T-cell (primary cell): ENCODE measurements at places on chromosomes 3 and 15.

DNA sequence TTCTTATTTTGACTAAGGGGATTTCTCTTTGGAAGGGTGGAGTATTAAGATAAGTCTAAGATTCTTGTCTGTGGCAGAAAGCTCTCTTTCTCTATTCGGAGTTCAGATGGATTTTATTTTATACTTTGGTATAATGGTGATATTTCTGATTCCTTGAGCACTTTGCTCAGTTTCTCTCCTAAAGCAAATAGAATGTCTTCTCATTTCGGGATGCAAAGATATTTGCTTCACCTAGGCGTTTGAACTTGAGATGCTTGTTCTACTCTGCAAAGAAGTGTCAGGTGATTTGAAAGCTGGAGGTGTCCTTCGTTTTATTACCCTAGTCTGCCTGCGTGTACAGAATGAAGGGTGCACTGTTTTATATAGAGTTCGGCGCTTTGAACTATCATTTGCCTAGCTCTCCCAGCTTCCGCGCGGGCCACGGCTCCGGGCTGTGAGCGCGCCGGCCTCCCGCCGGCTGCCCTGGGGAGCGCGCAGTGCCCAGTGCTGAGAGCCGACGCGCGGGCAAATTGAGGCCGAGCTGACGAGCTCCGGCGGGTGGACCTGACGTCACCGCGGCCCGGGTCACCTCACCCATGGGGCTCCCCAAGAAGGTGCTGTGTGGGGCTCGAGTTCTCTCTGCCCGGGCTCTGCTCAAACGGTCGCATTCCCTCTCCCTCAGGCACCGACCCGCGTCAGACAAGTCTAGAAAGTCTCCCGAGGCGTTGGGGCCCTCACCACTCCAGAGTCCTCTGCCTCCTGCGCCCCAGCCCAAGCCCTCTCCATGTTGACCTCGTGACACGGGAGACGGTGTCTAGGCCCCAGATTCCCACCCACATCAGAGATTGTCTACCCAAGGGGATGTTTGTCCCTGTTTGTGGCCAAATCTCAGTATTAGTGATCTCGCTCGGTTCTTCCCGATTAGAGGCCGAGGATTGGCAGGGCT is 7.5 kb downstream of the SOX2 start:
- no peak for DNase-seq

DNA sequence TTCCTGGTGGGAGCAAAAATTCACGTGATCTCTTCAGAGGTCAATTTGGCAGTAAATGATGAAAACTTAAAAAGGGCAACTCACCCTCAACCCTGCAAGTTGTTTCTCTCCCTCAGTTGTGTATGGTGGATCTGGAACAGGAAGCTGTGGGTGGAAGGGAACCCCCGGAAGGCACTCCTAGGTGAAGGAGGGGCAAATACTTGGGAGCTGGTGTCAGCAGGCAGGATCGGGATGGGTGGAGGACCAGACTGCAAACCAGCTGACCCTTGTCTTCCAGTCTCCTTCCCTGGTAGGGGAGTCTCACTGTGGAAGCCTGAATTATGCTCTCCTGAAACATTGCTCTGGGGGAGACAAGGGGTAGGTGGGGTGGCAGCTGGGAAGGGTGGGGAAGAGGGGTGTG is 33.5 kb downstream of the PRR23E start:
- DNase-seq: no peak

- no peak for DNase-seq
Measured at GRCh38 chr3:8886546-8886945, 76.7 kb downstream of the RAD18 start.

GRCh38 chr15:64930778-64931371 is 19.2 kb downstream of the ANKDD1A start:
- no peak for DNase-seq

GRCh38 chr15:85541744-85542143 is 161.3 kb downstream of the AKAP13 start:
- no peak for DNase-seq

DNA sequence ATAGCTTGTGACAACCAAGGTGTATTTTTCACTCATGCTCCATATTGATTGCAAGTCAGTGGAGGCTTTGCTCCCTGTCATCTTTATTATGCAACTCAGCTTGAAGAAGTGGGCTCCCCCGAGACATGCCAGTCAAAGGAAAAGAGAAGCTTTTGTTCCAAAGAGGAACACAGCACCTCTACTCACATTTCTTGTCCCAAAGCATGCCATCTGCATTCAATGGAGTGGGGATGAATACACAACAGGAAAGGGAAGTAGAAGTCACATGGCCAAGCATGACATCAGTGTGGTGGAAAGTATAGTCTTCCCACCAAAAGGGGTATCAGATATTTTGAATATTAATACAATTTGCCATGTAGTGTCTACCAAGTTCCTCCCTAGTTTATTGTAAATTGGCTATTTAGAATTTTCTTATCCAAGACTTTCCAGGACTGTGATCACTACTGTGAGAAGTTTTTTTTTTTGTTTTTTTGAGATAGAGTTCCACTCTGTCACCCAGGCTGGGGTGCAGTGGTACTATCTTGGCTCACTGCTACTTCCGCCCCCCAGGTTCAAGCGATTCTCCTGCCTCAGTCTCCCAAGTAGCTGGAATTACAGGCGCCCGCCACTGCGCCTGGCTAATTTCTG is 114.5 kb downstream of the GMPS start:
- no peak for DNase-seq

DNA sequence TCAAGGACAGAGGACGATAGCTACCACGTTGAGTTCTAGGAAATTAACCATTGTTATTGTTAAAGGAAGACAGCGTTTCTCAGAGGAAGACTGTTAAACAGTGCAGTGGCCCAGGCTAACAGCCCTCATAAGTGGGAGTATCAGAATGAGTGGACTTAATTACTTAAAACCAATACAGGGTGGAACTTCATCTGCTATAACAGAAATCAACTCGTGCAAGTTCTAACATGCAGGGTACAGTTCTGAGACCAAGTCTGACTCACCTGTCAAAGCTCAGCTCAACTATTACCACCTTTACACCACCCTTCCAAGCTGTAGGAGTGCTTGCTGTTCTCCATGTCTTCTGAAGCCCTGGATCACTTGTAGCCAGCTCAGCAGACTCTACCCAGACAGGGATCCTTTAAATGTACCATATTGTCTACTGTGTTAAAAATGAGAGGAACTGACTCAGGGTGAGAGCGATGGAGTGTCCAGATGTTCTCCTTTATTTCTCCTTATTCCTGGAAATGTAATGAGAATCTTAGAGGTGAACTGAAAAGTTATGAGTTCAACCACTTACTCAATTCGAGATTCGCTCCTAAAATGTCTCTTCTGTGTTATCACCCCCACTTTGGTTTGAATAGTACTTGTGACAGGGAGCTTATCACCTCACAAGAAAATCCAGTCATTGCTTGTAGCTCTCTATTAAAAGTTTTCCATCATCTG is 26.5 kb downstream of the CD86 start:
- no peak for DNase-seq

DNA sequence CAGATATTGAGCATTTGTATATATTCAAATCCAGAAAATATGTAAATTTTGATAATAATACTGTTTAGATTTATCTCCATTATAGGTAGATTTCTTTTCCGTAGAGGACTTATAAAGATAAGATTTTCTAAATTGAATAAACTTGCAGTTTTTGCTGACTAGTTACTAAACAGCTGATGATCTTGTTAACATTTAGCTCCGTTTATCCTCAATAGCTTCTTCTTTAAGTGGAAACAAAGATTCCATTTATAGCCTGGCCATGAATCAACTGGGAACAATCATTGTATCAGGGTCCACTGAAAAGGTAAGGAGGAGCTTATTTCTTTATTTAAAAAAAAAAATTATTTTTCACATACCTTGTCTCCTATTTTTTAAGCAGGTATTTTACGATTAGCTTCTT is 16.7 kb downstream of the WDR48 start:
- no peak for DNase-seq

GRCh38 chr15:89486726-89487050 is 9.7 kb downstream of the RHCG start:
- peak; percentile 24 for DNase-seq

DNA sequence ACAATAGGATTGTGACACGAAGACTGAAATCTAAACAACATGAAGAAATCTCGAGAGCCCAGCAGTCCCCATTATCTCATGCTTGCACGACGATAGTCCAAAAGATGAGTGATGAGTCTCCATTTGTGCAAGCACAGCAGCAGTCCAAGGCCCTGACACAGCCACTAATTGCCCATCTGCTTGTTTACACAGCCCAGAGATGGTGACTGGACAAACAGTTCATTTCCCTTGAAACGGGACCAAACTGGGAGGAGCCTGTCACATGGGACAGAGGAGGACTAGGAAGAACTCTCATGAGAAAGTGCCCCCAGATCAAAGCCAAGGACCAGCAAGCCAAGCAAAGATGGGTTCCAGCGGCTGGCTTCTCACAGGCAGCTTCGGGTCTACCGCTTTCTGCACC is 121.0 kb downstream of the GREM1 start:
- DNase-seq: no peak

DNA sequence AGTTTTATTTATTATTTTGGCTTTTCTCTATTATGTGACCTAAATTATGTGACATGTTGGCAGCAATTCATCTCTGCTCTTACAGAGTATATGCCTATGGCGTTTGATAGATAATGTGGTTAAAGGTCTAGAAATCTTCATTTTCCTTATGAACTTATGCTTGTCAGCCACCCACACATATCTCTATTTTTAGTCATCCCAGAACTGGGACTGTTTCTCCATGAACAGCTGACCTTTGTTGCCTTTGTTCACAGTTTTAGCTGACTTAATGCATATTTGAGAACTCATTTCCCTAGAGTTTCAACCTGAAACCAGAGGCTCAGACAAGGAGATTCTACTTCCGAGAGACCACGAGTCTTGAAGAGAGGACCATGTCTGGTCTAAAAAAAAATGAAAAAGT is 176.5 kb downstream of the RAP2B start:
- no peak for DNase-seq

- DNase-seq: no peak
Measured at GRCh38 chr15:64236156-64236894, 73.5 kb upstream of the PPIB start.

DNA sequence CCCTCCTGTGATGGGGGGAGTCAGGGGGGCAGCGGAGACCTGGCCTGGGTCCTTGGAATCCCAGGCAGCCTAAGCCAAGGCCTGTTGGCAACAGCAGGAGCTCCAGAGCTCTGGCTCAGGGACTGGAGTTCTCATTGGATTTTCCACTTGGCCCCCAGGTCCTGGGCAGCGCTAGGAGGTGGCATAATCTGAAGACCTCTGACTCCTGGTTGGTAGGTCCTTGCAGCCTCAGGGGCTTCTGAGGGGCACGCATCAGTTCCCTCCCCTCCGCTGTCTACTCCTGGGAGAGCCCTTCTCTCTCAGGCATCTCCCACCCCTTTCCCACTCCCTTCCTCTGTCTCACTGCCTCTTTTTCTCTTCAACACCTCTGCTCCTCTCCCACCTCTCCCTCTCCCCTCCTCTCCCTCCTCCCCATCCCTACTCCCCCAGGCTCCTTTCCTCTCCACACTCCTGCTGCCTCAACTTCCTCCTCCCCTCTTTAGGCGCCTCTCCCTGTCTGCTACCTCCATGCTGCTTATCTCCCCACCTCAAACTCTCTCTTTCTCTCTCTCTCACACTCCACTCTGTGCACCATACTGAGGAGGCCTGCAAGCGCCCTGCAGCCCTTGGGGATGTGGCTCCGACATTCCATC is 41.1 kb upstream of the SLC6A1 start:
- no peak for DNase-seq

DNA sequence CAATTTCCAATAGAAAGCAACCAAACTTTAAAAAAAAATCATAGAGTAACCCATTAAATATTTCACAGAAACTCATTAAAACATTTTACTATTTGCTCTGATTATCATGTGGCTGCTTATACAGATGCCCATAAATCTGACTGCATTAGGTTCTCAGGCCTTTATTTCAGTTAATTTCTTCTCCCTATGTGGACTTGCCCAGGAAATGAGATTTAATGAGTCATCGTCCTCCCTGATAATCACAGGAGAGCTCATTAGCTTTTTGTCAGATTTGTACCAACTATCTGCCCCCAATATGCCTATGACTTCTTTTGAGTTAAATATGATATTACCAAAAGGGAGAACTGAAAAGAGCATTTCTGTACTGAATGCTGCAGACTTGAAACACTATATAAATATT is 168.0 kb downstream of the FOXB1 start:
- DNase-seq: no peak

GRCh38 chr15:31323627-31324026 is 3.0 kb upstream of the KLF13 start:
- DNase-seq: no peak

- peak; percentile 63 for DNase-seq
Measured at GRCh38 chr15:63891079-63891767, 57.5 kb upstream of the HERC1 start.

- no peak for DNase-seq
Measured at GRCh38 chr3:157494581-157495281, 8.5 kb downstream of the VEPH1 start.

DNA sequence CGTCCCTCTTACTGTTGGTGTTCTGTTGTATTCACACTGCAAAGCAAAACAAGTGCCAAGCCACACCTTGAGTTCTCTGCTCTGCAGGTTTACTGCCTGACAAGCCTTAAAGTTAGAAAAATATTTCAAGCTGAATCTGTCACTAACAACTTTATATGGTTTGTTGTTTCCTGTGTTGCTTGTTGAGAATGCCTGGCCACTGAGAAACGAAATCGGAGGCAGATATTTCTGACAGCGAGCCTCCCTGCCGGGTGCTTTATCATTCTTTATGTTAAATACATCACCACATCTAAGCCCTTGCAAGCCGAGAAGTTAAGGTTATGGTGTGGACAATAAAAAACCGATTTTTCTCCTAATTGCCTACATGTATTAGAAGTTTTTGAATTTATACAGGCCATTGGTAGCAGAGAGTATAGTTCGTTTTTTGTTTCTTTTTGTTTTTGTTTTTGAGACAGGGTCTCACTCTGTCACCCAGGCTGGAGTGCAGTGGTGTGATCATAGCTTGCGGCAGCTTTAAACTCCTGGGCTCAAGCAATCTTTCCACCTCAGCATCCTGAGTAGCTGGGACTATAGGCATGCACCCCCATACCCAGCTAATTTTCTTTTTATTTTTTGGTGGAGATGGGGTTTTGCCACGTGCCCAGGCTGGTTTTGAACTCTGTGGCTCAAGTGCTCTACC is 188.4 kb upstream of the ICE2 start:
- DNase-seq: no peak

- DNase-seq: no peak
Measured at GRCh38 chr3:17052363-17052762, 167.6 kb downstream of the PLCL2 start.

DNA sequence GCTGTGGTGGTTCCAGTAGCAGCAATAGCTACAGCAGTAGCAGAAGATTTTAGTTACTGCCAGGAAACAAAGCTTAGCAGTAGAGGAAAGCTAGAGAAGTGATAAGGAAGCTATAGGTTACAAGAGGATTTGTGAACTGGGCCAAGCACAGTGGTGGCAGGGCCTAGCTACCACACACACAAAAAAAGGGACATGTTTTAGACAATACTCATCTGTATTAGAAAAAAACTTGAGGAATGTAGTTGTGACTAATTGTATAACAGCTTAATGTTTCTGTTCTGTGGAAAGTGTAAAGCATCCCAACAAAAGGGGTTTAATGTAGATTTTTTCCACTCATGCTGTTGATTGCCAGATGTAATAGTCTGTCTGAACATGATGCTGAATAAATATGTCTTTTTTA is 29.9 kb upstream of the PFN2 start:
- no peak for DNase-seq

- peak; percentile 83 for DNase-seq
Measured at GRCh38 chr3:48435774-48436476, 4.0 kb downstream of the CCDC51 start.
